SJSA1 (cell line): ENCODE measurements at places on chromosomes 2 and 18. TPM values are rescaled to one million over a fixed set of nuclear protein-coding genes. Genes with fewer than 3 reads are reported as not detected.

DNA sequence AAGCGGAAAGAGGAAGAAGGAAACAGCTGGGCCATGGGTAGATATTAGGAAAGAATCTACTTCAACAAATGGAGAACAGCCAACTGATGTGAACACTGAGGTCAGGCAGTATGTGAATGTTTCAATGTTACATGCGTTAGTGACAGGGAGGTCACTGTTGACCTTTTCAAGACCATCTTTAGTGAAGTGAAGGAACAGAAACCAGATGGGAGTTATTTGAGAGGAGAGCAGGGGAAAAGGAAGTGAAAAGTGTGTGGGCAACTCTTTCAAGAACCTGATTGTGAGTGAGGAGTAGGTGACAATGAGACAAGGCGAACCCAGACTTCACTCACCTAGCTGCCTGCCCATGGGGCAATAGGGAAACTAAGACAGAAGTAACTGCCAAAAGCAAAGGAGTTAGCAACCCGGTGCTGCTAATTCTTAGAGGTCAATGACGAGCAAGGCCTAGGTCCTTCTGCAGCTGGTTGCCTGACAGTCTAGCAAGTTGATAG is 67.0 kb downstream of the SP3 start:
- no peak for DNase-seq

Gene CLEC4F
- total RNA-seq = not detected in 2 replicates

DNA sequence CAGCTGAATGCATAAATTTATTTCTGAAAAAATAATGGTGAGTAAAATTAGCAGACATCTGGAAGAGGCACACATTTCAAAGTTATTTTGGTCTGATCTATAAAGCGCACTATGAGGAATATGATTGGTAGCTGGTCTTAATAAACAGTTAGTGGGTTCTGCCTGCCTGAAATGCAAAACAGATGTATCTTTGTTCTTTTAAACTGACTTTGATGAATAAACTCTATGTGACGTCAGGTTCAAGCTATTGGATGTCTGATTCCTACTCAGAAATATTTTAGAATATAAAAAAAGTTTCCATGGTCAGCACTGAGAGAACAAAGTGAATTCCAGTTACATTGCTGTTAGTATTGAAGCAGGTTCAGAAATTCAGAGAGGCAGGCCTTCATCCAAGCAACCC is 136.4 kb downstream of the TPGS2 start:
- no peak for DNase-seq

- DNase-seq = no peak
Observed at GRCh38 chr18:50573679-50574078, 13.8 kb downstream of the MAPK4 start.

DNA sequence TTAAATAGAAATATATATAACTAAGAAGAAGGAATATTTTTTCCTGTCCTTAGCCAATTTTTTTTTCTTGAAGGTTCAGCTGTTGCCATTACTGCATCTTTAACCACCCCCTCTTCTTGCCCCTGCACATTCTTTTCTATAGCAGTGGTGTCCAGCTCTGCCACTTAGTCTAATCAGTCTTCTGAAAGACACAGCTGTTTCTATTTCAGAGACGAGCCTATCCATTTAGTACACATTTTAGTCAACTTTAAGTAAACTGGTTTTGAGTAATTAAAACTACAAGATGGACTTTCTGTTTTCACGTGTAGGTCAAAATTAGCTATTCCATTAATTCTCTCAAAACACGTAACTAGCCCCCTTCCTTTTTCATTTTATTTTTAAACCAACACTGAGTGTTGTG is 21.0 kb downstream of the SPOPL start:
- DNase-seq = no peak

GRCh38 chr2:675460-675859 is 1.7 kb downstream of the TMEM18 start:
- no peak for DNase-seq

Gene XIRP2
- total RNA-seq = not detected in 2 replicates

GRCh38 chr2:240970104-240970503 is 28.3 kb upstream of the SNED1 start:
- DNase-seq = no peak

- DNase-seq = no peak
Observed at GRCh38 chr18:35043207-35043606, 2.0 kb downstream of the MAPRE2 start.

DNA sequence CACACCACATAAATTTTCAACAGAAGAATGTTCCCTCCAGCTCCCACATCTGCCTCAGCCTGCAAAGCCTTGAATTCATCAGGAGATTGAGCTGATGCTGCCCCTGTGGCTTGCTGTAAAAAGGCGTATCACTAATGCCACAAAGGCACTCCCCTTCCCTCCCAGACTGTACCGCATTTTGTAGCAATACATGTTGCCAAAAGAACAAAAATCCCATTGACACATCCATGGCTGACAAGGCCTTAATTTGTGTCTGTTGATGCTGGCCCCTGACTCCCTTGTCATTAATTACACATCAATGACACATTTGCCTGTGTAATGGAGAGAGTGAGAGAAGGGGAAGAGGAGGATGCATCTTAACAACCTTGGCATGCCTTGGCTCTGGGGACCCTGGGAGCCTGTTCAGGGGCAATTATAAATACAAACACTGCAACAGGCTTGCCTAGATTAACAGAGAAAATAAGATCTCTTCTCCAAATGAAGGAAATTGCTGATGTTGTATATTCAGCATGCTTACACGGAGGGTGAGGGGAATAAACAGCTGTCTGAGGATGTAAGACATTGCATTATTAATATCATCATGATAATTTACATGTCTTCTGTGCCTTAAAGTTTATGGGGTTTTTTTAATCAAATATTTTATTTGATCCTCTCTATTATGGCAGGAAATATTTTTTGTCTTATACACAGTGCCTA is 264.0 kb downstream of the SUCLG1 start:
- DNase-seq = no peak

GRCh38 chr18:55179835-55180234 is 220.6 kb upstream of the CCDC68 start:
- DNase-seq = no peak

- DNase-seq = no peak
Observed at GRCh38 chr2:130183512-130184373, 1.7 kb downstream of the MZT2B start.

- DNase-seq = no peak
Observed at GRCh38 chr2:79414690-79415089, 98.2 kb upstream of the CTNNA2 start.

DNA sequence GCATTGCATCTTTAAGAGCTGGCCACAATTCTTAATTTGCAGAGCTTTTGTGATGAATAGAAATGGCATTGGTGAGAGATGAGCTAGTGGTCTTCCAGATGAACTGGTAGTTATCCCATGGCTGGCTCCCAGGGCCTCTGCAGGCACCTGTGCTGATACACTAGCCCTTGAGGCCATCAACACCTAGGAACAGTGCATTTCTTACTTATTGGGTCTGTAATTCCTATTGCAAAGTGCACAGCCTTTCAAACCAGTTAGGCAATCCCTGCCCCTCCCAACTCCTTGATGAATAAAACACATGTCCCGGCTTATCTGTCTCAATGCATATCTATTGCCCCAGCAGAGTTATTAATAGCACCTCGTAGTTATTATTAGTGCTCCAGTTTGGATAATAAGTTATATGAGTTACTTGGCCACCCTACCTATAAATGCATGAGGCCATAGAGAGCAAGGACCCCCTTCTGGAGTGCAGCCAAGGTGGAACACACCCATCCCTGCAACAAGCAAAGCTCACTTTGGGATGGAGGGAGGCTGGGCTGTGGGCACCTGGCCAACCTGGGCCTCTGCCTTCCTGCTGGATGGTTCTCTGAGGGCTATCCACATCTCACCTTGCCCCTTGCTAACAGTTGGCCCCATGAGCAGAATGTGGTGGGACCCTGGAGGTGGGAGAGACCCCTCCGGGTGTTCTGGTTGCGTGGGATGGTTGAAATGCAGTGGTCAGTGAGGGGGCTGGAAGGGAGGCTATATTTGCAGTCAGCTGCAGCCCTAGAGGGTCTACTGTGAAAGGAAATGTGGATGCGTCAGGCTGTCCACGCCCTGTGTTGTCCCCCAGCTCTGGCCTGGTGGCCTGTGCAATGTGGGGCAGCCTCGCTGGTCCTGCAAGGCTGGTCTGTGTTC is 455.9 kb upstream of the HS6ST1 start:
- peak; percentile 28 for DNase-seq

DNA sequence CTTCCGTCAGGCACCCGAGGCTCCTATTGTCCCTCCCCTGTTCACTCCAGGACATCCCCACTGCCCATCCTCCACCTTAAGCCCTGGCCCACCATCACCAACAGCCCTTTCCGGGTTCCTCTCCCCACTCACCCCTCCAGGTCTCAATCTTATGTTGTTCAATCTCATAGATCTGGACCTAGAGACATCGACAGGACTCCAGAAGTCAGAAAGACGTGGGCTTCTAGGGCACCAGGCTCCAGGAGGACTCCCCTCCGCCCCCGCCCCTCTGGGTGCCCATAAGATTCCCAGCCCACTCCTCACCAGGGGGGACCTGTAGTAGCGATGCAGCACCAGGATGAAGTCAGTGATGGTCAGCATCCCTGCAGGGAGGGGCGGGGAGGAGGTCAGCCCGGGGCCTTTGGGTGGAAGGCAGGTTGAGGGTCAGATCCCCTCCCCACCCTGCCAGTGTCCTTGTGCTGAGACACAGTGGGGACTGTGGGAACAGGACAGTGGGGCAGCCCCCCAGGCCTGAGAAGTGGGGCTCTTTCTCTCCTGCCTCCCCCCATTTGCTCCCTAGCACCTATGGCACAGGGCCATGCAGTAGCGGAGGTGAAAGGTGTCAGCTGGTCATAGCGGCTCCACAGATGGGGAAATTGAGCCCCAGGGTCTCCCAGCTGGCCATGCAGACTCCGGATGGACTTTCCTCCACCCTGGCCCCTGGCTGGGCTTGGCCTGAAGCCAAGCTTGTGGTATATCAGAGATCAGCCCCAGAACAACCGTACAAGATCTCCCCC is 3.7 kb downstream of the PRKAG3 start:
- no peak for DNase-seq

DNA sequence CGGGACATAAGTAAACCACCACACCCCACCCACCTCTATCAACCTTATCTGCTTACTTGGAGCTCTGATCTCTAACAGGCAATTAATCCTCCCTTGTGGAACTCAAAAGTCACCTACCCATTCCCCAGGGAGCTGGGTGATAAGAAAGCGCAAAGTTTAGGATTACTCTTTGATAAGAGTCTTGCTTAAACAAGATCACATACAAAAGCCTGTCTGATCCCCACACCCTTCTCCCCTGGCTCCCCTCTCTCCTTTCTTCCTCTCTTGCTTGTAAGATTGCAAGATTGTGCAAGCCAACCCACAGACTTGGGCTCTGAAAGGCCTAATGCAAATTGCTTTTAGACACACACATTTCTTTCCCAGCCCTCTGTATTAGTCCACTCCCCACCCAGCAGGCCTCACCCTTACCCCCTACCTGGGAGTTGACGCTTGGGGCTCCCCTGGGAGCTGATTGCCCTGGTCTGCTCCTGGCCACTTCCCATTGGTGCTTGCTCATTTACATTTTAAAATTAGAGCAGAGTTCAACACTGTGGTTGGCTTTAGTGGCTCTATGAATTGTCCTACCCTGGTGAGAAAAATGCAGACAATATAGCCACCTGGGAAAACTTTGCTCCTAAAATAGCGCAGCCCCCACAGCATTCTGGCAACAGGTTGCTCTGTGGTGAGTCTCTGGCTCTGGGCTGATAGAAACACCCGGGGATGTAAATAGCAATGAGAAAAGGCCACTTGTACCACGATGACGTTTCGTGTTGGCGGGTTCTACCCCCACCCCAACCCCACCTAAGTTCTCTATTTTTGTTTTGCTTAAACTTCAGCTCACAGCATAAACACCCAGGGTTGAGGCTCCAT is 92.8 kb upstream of the MSH2 start:
- DNase-seq = no peak

DNA sequence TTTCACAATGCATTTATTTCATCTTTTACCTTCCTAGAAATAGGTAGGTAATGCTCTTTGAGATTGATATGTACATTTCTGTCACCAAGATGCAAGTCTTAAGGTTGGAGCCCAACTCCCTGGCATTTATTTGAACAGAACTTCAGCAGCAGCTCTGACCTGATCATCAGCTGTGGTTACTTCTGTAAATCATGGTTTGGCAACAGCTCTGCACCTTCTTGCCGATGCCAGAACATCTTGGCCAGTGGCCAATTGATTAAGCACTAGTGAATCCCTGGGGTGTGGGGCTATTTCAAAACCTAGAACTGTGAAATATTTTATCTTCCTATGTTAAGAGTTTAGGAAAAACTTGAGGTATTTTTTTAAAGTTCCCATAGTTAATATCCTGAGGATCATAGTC is 124.8 kb upstream of the NYAP2 start:
- no peak for DNase-seq

Gene ARHGAP25
- total RNA-seq = not detected in 2 replicates

- no peak for DNase-seq
Observed at GRCh38 chr2:66729416-66730330, 294.7 kb downstream of the MEIS1 start.

DNA sequence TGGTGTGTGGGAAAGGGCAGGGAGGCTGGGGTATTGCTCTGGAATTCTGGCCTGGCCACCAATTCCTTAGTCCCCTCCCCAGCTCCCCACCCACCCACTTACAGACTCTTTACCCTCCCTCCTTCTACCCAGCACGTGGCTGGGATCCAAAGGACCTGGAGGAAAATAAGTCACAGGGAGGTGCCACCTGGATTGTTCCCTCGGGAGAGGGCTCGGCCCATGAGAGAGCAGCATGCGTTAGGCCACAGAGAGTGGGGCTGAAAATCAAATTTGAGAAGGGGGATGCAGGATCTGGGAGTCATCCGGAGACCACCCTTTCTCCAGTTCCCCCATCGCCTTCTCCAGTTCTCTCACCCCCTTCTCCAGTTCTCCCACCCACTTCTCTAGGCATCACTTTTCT is 3.0 kb downstream of the ASPRV1 start:
- DNase-seq = no peak

GRCh38 chr2:216015722-216016464 is 2.5 kb upstream of the MREG start:
- no peak for DNase-seq

Gene DSC3
- 13.9 and 20.0 TPM in 2 replicates for total RNA-seq

DNA sequence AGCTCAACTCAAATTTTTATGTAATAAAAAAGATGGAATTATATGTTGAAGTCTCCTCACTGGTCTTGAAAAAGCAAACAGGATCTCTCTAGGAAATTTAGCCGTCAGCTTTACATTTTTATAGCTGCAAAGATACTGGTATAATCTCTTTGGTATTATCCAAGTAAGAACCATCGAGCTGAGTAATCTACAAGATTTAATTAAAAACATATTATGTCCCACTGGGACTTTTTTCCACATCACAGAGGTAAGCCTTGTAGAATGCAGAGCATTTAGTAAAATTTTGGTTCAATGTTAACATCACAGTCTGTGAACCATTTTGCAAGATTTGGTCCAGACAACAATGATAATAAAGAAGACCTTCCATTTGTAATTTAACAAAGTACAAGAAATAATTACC is 162.6 kb upstream of the SLC39A10 start:
- DNase-seq = no peak
